A673 (cell line): ENCODE measurements at places on chromosomes 4 and X. TPM values are rescaled to one million over a fixed set of nuclear protein-coding genes. Genes with fewer than 3 reads are reported as not detected.

SLC6A14 gene
- not detected in 2 replicates for total RNA-seq

FGF5 gene
- not detected in 2 replicates for total RNA-seq

SSX1 gene
- total RNA-seq = not detected in 2 replicates

NHS gene
- total RNA-seq = 0.13 and 0.37 TPM in 2 replicates

PHKA1 gene
- total RNA-seq = 10.5 and 13.6 TPM in 2 replicates

COX7B2 gene
- not detected in 2 replicates for total RNA-seq

TMSB15C gene
- 8.2 and 10.8 TPM in 2 replicates for total RNA-seq

SERPINA7 gene
- total RNA-seq = not detected in 2 replicates

PDK3 gene
- 6.6 and 7.2 TPM in 2 replicates for total RNA-seq

KCNE5 gene
- 0.20 and 0.26 TPM in 2 replicates for total RNA-seq

MAGEB6 gene
- total RNA-seq = not detected in 2 replicates

VCX2 gene
- total RNA-seq = not detected in 2 replicates

PRRG3 gene
- not detected in 2 replicates for total RNA-seq

TAB3 gene
- total RNA-seq = 10.6 and 12.0 TPM in 2 replicates

LINC00632 gene
- 4.2 and 7.5 TPM in 2 replicates for total RNA-seq

TEX13C gene
- 0.07 TPM in 1 of 2 replicates, not detected in the other for total RNA-seq

EREG gene
- total RNA-seq = 0.50 and 0.84 TPM in 2 replicates

SORBS2 gene
- not detected in 2 replicates for total RNA-seq

CT45A1 gene
- not detected in 2 replicates for total RNA-seq

SPARCL1 gene
- 1.1 and 1.8 TPM in 2 replicates for total RNA-seq

KLB gene
- total RNA-seq = not detected in 2 replicates

GPR34 gene
- total RNA-seq = not detected in 2 replicates

CENPVL1 gene
- total RNA-seq = 1.5 and 1.7 TPM in 2 replicates

FAM149A gene
- 0.90 and 2.4 TPM in 2 replicates for total RNA-seq

RPS6KA6 gene
- total RNA-seq = not detected in 2 replicates

STATH gene
- not detected in 2 replicates for total RNA-seq

PAK3 gene
- 0.61 TPM in 1 of 2 replicates, not detected in the other for total RNA-seq

SSX3 gene
- 0.81 and 1.2 TPM in 2 replicates for total RNA-seq

SPOCK3 gene
- total RNA-seq = not detected in 2 replicates

CSAG2 gene
- not detected in 2 replicates for total RNA-seq

VEGFD gene
- total RNA-seq = 0.62 and 0.90 TPM in 2 replicates

PCDH10 gene
- 40.6 and 43.4 TPM in 2 replicates for total RNA-seq

SLC38A5 gene
- total RNA-seq = 98.9 and 112 TPM in 2 replicates

ADH4 gene
- not detected in 2 replicates for total RNA-seq

CHRDL1 gene
- total RNA-seq = 0.41 and 1.1 TPM in 2 replicates

BEX3 gene
- total RNA-seq = 254 and 297 TPM in 2 replicates

PAGE2 gene
- total RNA-seq = not detected in 2 replicates

POU3F4 gene
- not detected in 2 replicates for total RNA-seq

NOX1 gene
- not detected in 2 replicates for total RNA-seq

LRRC66 gene
- total RNA-seq = 0.26 TPM in 1 of 2 replicates, not detected in the other

DKK2 gene
- 99.3 and 104 TPM in 2 replicates for total RNA-seq

GRIA3 gene
- total RNA-seq = not detected in 2 replicates

MAGEA11 gene
- total RNA-seq = not detected in 2 replicates

STBD1 gene
- total RNA-seq = not detected in 2 replicates

PRSS12 gene
- 3.1 and 4.7 TPM in 2 replicates for total RNA-seq

SSX2 gene
- 0.88 and 1.9 TPM in 2 replicates for total RNA-seq

GLRA3 gene
- 0.06 TPM in 1 of 2 replicates, not detected in the other for total RNA-seq

CTAG1A gene
- total RNA-seq = not detected in 2 replicates

DMD gene
- total RNA-seq = 4.2 and 5.4 TPM in 2 replicates
